Adipose tissue (tissue), 3 donors: ENCODE measurements at places on chromosomes 2 and 18. TPM values are rescaled to one million over a fixed set of nuclear protein-coding genes. Genes with fewer than 3 reads are reported as not detected.

The UGT1A10 gene
- 0.59 TPM for polyA plus RNA-seq

The STAM2 gene
- 7.1 TPM for polyA plus RNA-seq

The TLX2 gene
- not detected for polyA plus RNA-seq

The C2orf78 gene
- not detected for polyA plus RNA-seq

The PLEK gene
- 52.2 TPM for polyA plus RNA-seq

The CROCC2 gene
- 0.01 TPM for polyA plus RNA-seq

The CKAP2L gene
- not detected for polyA plus RNA-seq

The RFTN2 gene
- 8.0 TPM for polyA plus RNA-seq

The LRP1B gene
- polyA plus RNA-seq = 3.1 TPM

The ELAC1 gene
- 4.1 TPM for polyA plus RNA-seq

The MDH1B gene
- polyA plus RNA-seq = 0.30 TPM

The CCDC74B gene
- polyA plus RNA-seq = 1.1 TPM

The LCT gene
- 0.11 TPM for polyA plus RNA-seq

The MC5R gene
- not detected for polyA plus RNA-seq

The ADGRF3 gene
- 0.10 TPM for polyA plus RNA-seq

The TSPYL6 gene
- not detected for polyA plus RNA-seq

The NTSR2 gene
- polyA plus RNA-seq = 2.2 TPM

The CABLES1 gene
- 25.3 TPM for polyA plus RNA-seq

The PRKCE gene
- 3.5 TPM for polyA plus RNA-seq

The IL36B gene
- not detected for polyA plus RNA-seq

The GCG gene
- not detected for polyA plus RNA-seq

The ARHGAP28 gene
- polyA plus RNA-seq = 2.5 TPM

The HADHB gene
- 90.5 TPM for polyA plus RNA-seq

The IL36A gene
- polyA plus RNA-seq = not detected

The PLCL1 gene
- polyA plus RNA-seq = 2.3 TPM

The SERPINB4 gene
- polyA plus RNA-seq = not detected

The CPLX4 gene
- polyA plus RNA-seq = not detected

The TRABD2A gene
- 1.1 TPM for polyA plus RNA-seq

The EMILIN2 gene
- polyA plus RNA-seq = 18.9 TPM

The RNU2-63P gene
- not detected for polyA plus RNA-seq

The ONECUT2 gene
- under 0.01 TPM for polyA plus RNA-seq

The TTN gene
- polyA plus RNA-seq = 0.03 TPM

The SKA1 gene
- 0.15 TPM for polyA plus RNA-seq
